ENCODE measurements at places on chromosomes 7 and 10.

DNA sequence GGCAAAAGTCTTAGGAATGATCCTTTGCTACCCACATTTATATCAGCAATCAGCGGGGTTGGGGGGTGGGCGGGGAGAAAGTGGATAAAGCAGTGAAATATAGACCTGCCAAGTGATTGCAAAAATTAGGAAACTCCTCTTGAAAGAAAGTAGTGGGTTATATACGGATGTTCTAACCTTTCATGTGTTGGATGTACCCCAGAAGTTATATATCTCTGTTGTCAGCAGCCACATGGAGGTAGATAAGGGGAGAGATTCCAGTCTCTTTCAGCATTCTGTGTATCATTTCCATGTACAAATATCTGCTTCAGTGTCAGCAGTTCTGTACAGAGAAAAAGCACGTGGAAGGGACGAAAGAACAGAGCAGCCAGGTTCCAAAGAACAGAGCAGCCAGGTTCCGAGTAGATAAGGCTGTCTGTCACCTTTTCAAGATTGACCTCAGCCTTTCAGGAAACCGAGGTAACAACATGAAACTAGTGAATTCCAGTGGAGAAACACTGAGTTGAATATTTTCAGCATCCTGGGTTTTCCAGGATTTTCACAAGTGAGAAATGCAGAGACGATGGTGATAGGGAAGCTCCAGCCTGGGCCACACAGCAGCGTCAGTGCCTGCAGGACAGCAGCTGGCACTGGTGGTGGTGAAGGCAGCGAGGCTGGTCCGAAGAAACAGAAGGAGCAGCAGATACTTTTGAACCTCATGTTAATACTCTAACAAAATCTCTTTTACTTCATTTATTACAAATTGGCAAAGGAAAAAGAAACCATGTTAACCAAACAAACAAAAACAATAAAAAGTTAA lies 212.3 kb downstream of the C7orf25 start:
- no peak for DNase-seq

- no peak for DNase-seq
Measured at GRCh38 chr7:109926738-109927137, 1164.2 kb upstream of the LRRN3 start.

DNA sequence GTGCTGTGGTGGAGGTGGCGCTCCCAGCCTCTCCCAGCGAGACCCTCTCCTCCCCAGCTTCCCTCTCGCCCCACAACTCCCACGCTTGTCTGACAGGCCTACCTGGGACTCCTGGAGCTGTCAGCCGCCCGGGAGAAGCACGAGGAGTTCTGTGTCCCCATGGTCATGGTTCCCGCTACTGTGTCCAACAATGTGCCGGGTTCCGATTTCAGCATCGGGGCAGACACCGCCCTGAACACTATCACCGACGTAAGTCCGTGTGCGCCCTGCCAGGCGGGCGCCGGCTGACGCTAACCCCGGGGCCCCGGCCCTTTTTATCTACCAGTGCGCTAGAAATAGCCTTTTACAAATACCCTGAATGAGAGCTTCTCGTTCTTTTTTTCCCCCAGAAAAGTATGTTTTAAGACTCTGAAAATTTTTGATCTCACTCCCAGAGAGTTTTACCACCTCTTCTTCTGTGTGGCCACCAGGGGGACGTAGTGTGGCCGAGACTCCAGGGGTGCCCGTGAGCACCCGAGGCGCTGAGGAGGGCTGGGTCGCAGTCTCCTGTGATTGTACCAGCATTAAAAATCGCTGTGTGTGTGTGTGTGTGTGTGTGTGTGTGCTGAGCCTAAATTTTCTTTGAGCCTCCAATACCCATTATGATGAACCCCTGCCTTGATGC lies 52.6 kb downstream of the PFKP start:
- DNase-seq, result peak; percentile 40

DNA sequence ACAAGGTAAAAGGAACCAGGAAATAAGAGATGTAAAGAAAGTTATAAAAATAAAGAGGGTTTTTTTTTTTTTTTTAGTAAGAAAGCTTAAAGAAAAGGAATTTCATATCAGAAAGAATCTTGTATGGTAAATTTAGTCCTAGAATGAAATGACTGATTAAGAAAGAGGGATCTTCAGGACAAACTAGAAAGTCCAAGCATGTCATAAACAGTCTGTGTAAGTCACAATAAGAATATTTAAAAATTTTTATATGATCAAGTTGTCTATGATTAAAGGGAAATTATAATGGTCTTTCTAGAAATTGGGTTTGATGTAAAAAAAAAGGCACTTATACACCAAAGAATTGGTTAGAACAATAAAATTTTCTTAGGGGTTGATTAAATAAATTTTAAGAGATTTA lies 289.5 kb downstream of the XPNPEP1 start:
- DNase-seq, result no peak

Measured in AG10803 (cell line).